ENCODE measurements at places on chromosomes 12 and 14.

GRCh38 chr12:127293507-127294310, 973.3 kb upstream of the TMEM132C start:
- H3K27ac ChIP-seq: no peak overlapping the region
- H3K27me3 ChIP-seq: no peaks in the 10 kb centered on the region
- H3K36me3 ChIP-seq: no peaks in the 10 kb centered on the region
- DNase-seq: peak; percentile 44

DNA sequence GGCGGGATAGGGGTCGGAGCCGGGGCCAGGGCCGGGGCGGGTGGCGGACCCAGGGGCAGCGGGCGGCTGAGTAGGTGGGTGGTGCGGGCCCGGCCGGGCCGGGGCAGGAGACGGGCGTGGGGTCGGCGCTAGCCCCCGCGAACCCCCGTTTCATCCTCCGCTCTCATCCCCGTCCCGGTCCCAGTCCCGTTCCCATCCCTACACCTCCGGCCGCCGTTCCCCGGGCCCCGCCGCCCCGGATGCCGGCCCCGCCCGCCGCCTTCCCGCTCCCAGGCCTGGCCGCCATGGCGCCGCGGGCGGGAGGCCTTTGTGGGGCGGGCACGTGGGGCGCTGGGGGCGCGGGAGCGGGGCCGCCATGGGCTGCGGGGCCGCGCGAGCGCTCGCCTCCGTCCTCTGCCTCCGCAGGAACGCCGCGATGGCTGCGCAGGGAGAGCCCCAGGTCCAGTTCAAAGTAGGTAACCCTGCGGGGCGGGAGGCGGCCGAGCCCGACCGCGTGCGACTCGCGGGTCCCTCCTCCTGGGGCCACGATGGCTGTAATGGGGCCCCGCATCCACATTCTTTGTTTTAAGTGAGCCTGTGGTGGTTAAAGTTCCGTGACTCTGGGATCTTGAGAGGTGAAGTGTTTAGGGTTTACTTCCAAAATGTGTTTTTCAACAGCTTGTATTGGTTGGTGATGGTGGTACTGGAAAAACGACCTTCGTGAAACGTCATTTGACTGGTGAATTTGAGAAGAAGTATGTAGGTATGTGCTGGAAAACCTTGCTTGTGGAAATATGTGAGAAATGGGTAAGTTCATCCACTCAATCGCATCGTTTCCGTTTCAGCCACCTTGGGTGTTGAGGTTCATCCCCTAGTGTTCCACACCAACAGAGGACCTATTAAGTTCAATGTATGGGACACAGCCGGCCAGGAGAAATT, 572 bp downstream of the RAN start:
- H3K4me1 ChIP-seq: peaks cover 38% of the 10 kb centered on the region
- H3K27me3 ChIP-seq: no peaks in the 10 kb centered on the region
- peak; percentile 53 for DNase-seq
- H3K36me3 ChIP-seq: peaks cover 49% of the 10 kb centered on the region
- peak overlapping the region; percentile 92 for H3K27ac ChIP-seq
- H3K4me3 ChIP-seq: peak overlapping the region; percentile 88

- no peaks in the 10 kb centered on the region for H3K36me3 ChIP-seq
- H3K27ac ChIP-seq: no peak overlapping the region
- H3K27me3 ChIP-seq: no peaks in the 10 kb centered on the region
These were observed 61.0 kb upstream of the PPFIA2 start for GRCh38 chr12:81819991-81820633.

- DNase-seq: no peak
- no peak overlapping the region for H3K27ac ChIP-seq
- no peaks in the 10 kb centered on the region for H3K36me3 ChIP-seq
- no peaks in the 10 kb centered on the region for H3K4me1 ChIP-seq
- no peak overlapping the region for H3K4me3 ChIP-seq
- peaks cover 6% of the 10 kb centered on the region for H3K27me3 ChIP-seq
These were observed 20.4 kb downstream of the TPH2 start for GRCh38 chr12:71958993-71959578.

GRCh38 chr14:77459072-77459723, 1.3 kb downstream of the AHSA1 start:
- peaks cover 38% of the 10 kb centered on the region for H3K4me1 ChIP-seq
- no peaks in the 10 kb centered on the region for H3K27me3 ChIP-seq
- peaks cover 55% of the 10 kb centered on the region for H3K36me3 ChIP-seq
- H3K4me3 ChIP-seq: peak overlapping the region; percentile 82
- H3K27ac ChIP-seq: peak overlapping the region; percentile 99

- peaks cover 14% of the 10 kb centered on the region for H3K36me3 ChIP-seq
- no peak for DNase-seq
- H3K4me1 ChIP-seq: no peaks in the 10 kb centered on the region
- H3K4me3 ChIP-seq: no peak overlapping the region
- H3K27ac ChIP-seq: no peak overlapping the region
These were observed 67.6 kb downstream of the POLR3B start for GRCh38 chr12:106425061-106425702.

- no peaks in the 10 kb centered on the region for H3K4me1 ChIP-seq
- peak; percentile 44 for DNase-seq
- H3K36me3 ChIP-seq: peaks cover 36% of the 10 kb centered on the region
- H3K27ac ChIP-seq: no peak overlapping the region
- H3K27me3 ChIP-seq: no peaks in the 10 kb centered on the region
- H3K4me3 ChIP-seq: no peak overlapping the region
These were observed 15.0 kb downstream of the MDM1 start for GRCh38 chr12:68317047-68317667.

DNA sequence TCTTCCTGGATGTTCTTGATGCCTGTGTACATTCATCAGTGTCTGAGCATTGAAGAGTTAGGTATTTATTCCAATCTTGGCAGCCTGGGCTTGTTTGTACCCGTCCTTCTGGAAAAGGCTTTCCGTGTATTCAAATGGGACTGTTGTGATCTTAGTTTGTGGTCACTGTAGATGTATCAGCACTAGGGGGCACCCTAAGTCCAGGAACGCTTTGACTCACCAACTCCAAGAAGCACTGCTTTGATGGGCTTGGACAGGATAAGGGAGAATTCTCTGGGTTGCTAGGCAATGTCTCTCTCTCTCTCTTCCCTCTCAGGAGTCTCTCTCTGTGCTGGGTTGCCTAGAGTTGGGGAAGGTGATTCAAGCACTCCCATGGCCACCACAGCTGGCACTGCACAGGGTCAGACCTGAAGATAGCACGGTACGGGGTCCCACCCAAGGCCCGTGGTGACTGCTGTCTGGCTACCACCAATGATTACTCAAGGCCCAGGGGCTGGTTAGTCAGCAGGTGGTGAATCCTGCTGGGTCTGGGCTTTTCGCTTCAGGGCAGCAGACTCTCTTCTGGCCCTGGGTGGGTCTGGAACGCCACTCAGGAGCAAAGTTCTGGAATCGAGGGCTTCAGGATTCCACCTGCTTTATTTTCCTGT, 211.1 kb upstream of the RGS6 start:
- H3K27me3 ChIP-seq: no peaks in the 10 kb centered on the region
- H3K27ac ChIP-seq: peak overlapping the region; percentile 3
- H3K4me3 ChIP-seq: no peak overlapping the region
- H3K36me3 ChIP-seq: peaks cover 63% of the 10 kb centered on the region
- H3K4me1 ChIP-seq: no peaks in the 10 kb centered on the region
- DNase-seq: peak; percentile 49

DNA sequence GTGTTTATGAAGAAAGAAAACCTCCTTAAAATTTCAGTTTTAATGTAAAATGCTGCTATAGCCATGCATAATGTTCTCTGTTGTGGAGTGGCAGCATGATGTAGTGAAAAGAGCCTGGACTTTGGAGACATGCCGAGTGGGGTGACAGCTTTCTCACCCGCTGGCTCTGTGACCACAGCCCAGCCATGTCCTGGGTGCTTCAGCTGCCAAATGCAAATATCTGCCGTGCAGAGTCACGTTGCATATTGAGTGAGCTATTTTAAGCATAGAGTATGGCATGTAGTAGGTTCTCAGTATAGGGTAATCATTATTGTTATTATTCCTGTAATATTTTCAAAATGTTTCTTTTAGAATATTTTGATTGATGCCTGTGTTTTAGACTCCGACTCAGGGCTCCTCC, 15.5 kb upstream of the TCTN2 start:
- no peaks in the 10 kb centered on the region for H3K27me3 ChIP-seq
- H3K27ac ChIP-seq: no peak overlapping the region
- no peaks in the 10 kb centered on the region for H3K4me1 ChIP-seq
- H3K4me3 ChIP-seq: no peak overlapping the region
- DNase-seq: no peak

GRCh38 chr12:57888409-57889157, 42.1 kb upstream of the CTDSP2 start:
- H3K27me3 ChIP-seq: peaks cover 29% of the 10 kb centered on the region
- no peaks in the 10 kb centered on the region for H3K36me3 ChIP-seq
- H3K27ac ChIP-seq: no peak overlapping the region
- H3K4me1 ChIP-seq: no peaks in the 10 kb centered on the region

Data from DND-41 (cell line).